ENCODE measurements at places on chromosomes 3 and 15.

DNA sequence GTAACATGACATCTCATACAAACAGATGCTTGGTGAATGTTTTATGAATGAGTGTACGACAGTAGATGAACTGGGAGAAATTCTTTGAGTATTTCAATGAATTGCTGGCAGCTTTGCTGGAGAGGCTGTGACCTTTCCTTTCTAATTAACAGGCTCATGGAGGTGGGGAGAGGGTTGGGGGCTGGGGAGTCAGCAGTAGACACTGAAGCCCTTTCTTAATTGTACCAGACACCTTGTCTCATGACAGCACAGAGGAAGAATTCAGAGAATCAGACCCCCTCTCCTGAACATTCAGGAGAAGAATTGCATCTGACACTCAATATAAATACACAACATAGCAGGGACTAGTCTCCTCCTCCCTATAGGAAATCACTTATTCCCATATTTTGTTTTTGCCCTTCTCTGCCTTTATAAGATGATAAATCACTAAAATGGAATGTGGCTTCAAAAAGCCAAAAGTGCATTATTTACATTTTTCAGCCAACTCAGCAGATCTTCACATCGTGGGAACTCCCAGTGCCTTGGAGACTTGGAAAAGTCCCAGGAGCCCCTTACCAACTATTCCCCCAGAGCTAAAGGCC lies 66.2 kb upstream of the TPM1 start:
- no peak for DNase-seq

GRCh38 chr15:89666858-89667705 lies 11.8 kb upstream of the KIF7 start:
- DNase-seq: no peak

DNA sequence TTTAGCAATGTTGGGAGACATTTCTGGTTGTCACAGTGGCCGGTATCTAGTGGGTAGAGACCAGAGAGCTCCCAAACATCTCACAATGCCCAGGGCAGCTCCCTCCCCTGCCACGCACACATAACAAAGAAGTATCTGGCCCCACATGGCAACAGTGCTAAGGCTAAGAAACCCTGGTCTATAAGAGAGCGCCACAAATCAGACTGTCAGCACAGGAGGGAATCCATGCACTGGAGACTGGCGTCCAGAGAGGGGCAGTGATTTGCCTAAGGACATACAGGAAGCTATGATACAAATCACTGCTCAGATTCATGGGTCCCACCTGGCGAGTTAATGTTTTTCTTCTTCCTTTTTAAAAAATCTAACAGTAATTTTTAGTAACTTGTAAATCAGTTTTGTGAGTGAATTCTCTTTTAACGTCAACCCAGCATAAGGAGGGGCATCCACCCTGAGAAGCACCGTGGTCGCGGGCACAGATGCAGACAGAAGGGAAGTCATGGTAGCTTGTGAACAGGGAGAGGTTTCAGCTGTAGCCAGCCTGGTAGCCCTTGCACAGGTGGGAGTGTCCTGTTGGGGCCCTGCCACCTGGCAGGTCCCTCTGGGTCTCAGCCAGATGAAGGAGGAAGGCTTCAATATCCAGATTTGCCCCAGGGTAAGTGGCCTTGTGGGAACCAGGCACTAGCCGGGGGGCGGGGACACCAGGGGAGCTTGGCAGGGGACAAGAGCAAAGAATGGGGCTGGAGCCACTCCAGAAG lies 8.7 kb downstream of the ISG20 start:
- DNase-seq: no peak

DNA sequence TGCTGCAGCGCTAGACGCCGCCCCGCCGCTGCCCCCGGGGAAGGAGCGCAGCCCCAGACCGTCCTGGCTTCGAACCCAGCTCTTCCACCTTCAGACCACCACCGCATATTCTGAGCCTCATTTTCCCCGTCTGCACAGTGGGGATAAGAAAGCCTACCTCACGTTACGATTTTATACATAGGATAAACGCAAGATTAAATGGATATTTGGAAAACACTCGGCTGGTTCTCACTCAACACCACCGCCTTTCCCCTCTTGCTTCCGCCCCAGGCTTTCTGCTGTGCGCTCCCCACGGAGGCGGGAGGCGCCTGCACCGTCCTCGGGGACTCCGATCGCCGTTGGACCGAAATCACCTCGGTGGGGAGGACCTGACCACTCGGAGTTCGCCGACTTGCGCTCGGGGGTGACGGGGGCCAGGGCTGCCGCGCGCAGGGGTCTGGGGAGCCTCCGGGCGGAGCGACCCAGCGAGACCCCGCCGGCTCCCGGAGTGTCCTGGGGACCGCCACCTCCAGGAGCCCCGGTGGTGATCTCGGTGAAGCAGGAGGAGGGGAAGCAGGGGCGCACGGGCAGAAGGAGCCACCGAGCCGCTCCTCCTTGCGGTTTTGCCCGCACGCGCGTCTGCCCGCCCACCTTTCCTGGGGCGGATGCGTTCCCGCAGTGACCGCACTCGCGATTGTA lies 4.0 kb downstream of the FBXL22 start:
- peak; percentile 66 for DNase-seq

GRCh38 chr15:73867426-73867825 lies 5.9 kb upstream of the TBC1D21 start:
- no peak for DNase-seq

- DNase-seq: peak; percentile 24
These were observed 6.7 kb downstream of the NANOGP8 start for GRCh38 chr15:35078221-35078915.

DNA sequence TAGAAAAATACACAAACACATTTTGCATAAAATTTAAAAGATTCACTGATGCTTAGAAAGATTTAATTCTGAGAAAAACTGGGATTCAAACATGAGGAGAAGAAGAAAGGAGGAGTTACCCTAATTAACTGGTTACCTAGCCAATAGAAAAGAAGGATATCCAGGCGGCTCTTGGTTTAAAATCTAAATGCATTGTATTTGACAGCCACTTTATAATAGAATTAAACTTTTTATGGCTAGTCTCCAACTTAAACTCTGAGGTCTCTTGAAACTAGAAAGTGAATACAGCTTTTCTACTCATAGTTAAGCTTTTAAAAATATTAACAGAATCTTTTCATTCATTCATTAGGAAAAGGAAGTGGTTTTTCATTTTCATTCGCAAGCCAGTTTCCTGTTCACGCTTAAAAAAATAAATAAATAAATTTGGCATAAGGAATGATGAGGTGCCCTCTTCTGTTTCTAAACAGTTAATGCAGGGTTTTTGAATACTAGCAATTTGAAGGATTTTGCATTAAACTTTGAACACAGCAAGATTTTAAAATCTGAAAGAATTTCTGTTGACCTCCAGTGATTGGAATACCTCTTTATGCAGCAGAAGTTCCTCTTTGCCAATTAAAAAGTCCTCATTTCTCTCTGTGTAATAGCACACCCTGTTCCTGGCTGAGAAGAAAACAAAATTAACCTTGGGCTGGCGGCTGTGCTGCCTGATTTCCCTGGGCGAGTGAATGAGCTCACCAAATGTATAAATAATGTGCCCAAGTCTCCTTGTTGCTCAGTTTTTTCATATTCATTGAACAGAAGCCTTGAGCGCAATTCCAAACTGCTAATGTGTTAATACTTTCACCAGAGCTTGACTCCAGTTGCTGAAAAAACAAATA lies 105.1 kb downstream of the ZMAT3 start:
- no peak for DNase-seq

DNA sequence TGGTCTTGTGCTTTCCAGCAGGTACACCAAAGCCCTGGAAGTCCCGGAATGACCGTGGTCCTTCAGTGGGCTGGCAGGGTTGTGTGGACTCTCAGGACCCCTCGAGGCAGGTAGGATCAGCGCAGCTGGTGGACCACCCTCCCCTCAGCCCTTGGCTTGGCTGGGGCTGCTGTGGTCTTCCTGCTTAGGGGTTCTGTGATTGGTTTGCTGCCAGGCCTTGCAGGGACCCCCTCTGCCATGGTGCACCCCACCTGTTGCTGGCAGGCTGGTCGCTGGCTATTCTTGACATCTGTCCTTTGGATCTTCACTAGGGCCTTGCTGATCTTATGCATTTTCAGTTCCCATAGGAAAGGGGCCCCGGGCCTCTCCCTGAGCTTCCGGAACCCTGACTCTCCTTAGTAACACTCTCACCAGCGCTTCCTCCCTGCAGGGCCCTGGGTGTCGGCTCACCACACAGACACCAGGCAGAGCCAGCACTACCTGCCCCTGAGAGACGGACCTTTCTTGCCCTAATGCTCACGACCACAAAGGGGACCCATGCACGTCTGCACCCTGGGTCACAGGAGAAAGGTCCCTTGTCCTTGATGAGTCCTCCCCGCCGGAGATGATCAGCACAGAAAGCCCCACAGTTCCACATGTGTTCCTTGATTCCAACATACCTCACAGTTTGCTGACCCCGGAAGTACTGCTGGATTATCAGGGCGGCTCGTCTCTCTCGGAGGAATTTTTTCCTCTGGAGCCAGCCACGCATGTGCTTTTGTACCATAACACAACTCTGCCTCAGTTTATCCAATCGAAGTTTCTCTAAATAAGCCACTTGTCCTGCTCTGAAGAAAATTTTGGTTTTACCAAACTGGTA lies 51.7 kb downstream of the MYO5C start:
- no peak for DNase-seq

DNA sequence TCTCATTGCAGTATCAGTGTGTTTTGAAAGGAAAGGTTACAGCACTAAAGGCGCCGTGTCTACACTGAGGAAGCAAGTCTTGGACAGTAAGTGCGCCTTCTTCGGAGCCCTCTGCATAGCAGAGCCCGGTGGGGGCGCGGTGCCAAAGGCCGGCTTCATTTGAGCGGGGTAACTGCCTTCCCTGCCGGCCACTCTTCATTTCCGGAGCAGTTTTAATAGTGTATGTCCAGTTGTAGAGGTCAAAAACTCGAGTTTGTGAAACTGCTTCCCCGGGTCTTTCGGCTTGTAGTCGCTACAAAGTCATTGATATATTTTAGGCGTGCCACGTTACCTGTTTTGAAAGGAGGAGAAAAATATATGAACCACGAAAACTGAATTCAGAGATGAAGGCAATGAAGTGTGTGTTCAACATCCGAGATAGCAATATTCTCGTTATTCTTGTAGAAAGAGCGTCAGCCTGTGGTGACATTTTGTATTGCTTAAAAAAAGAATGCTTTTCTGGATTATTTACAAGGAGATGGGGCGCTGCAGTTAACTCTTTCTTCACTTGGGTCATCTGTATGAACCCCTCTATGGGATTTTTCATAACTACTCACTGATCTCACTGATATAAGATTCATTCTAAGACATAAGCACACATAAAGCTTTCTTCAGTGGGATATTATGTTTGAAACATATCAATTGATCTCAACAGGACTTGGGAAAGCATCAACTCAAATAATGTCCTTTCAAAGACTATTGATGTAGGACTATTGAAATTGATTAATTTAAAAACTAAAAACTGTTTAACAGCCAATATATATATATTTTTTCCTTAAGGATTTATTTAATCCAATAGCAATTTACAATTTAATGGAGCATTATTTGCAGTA lies 3.0 kb downstream of the ALCAM start:
- DNase-seq: peak; percentile 32

GRCh38 chr3:125057186-125057850 lies 1.5 kb upstream of the HEG1 start:
- DNase-seq: no peak

DNA sequence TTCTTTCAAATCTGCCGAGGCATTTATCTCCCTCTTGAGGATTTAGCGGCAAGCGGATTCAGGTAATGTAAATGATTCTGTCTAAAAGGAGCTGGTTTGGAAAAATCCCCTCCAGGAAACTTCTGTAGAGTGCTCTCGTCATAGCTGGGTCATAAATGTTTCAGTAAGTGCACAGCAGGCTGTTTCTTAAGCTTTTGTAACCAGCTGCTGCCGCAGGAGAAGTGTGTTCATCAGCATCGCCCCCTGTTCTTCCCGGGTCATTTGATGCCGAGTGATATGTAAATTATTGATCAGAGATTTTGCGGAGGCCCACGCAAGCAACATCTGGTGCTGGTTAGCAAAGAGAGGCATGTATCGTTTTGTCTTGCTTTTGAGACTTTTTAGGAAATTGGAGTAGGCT lies 53.1 kb downstream of the DNASE1L3 start:
- DNase-seq: no peak

DNA sequence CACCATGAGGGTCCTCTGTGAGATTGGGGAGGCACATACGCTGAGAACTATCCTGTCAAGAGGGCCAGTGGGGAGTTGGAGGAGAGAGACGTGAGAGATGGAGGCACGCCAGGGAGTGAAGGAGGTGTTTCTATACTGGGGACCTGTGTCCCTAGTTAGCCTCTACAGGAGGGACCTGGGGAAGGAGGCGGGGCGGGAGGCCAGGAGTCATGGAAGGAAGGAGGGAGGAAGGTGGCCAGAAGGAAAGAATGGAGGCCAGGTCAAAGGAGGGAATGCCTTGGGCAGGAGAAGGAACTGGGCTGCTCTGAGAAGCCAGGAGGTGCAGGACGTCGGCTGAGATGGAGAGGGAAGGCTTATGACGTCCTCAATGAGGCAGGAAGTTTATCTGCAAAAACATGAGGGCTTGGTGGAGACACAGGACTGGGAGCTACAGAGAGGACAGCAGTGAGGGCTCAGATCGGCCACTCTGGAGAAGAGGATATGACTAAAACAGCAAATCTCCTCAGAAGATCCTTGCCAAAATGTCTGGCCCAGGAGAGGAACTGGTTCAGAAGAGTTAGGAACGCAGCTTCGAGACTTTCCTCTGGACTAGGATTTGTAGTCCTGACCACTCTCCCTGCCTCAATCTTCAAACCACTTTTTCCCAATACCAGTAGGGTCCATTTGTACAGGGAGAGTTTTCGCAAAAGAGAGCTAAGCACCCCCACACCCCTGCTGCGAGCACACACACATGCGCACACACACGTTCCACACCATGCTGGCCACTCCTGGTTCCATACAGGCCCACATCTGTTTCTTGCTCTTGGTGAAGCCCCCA lies 59.9 kb downstream of the ADCY5 start:
- DNase-seq: no peak

DNA sequence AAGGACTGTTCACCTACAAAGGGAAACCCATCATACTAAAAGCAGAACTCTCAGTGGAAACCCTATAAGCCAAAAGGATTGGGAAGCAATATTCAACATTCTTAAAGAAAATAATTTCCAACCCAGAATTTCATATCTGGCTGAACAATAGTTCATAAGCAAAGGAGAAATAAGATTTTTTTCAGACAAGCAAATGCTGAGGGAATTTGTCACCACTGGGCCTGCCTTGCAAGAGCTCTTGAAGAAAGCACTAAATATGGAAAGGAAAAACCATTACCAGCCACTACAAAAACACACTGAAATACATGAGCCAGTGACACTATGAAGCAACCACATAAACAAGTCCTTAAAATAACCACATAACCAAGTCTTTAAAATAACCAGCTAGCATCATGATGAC lies 28.9 kb upstream of the DCBLD2 start:
- no peak for DNase-seq

DNA sequence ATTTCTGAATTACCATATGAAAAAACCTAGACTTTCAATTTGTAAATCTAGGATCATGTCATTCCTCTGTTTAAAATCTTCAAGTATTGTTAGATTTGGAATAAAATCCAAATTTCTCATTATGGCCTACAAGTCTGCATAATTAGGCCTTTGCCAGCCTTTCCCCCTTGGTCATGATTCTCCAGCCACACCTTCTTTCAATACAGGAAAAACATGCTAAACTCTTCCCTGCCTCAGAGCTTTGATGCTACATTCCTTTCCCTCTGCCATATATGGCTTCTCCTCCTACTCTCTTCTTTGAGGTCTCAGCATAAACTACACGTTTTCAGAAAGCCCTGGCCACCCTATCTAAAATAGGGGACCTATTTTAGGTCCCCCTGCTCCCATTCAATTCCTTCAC lies 48.5 kb downstream of the TM6SF1 start:
- no peak for DNase-seq

GRCh38 chr3:127158614-127159229 lies 34.2 kb upstream of the PRR23E start:
- DNase-seq: no peak

- no peak for DNase-seq
These were observed 101.2 kb downstream of the HES1 start for GRCh38 chr3:194237110-194237509.

- no peak for DNase-seq
These were observed 276.8 kb downstream of the ULK4 start for GRCh38 chr3:41684797-41685735.

All from stimulated activated CD4-positive, alpha-beta T cell treated with anti-CD3 and anti-CD28 coated beads, Interleukin-2, amount 100 ng/mL, for 24 hours (primary cell).